Spinal cord (tissue), 10 donors: ENCODE measurements at places on chromosomes 7 and 10. TPM values are rescaled to one million over a fixed set of nuclear protein-coding genes. Genes with fewer than 3 reads are reported as not detected.

Gene MYH16
- not detected for total RNA-seq

Gene ITPRID1
- not detected for total RNA-seq

DNA sequence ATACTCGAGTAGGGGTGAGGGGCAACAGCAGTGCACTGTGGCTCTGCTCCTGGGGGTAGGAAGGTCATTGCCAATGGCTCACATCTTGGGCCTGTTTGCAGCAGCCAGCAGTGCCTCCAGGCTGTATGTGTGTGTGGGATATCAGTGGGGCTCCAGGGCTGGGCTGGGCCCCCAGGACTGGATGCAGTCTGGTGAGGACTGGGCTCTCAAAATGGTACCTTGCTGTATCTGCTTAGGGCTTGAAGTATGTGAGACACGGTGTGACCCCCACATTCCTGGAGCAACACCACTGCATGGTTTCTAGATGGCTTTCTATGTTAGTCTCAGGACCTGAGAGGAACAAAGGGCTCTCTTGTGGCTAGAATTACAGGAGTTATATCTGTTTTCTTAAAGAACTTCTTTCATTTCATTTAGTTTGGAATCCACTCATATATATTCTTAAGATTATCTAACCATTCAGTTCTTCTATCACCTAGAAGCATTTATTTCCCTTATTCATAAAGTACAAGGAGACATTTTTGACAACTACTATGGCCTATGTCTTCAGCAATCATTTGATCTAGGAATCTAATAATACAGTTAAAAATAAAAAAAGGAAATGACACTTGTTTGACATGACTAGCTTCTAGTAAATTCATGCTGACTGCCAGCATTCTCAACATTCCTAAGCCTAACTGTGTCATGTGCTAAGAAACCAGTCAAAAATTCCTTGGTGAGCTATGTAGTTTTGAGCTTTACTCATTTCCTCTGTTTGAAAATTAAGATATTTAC, 443.2 kb upstream of the SEMA3A start:
- peak; percentile 26 for DNase-seq

- DNase-seq, result no peak
Observed at GRCh38 chr10:79140085-79140793, 71.5 kb downstream of the ZMIZ1 start.

- DNase-seq, result no peak
Observed at GRCh38 chr7:47273974-47274766, 307.7 kb downstream of the TNS3 start.

DNA sequence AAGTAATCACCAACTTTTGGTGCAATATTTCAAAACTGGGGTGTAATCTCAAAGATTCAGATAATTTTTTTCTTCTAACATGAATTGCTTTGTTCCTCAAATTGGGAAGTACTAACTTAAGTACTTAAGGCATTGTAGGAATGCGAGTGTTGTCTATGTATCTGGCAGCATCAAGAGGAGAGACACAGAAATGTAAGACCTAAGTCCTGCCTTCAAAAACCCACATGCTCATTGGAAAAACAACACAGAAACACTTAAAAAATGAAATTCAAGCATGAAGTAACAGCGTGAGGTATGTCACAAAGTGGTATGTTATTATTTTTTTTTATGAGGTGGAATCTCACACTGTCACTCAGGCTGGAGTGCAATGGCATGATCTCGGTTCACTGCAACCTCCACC, 288.5 kb downstream of the ZEB1 start:
- DNase-seq, result no peak

DNA sequence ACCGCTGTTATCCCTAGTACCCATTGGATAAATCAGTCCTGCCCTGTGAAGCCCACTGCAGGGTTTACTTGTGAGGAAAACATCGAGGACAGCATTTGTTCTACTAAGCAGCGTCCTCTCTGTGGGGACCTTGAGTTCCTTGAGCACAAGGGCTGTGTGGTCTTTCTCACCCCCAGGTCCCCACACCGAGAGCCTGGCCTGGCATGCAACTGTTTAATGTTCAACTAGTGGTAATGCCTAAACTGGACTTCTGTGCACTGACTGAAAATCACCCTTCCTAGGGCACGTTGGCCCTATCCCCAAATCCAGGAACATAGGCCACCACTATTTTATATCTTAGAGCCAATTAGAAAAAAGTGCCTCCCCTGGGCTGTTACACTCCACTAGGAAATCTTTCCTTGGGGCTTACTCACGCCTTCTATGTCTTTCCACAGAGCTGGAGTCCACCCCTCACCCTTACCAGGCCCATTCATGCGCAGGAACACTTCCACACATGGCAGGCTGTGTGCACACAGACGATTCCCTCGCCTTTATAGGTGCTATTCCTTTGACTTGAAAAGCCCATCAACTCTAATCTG, 1.7 kb upstream of the TMEM213 start:
- DNase-seq, result no peak

DNA sequence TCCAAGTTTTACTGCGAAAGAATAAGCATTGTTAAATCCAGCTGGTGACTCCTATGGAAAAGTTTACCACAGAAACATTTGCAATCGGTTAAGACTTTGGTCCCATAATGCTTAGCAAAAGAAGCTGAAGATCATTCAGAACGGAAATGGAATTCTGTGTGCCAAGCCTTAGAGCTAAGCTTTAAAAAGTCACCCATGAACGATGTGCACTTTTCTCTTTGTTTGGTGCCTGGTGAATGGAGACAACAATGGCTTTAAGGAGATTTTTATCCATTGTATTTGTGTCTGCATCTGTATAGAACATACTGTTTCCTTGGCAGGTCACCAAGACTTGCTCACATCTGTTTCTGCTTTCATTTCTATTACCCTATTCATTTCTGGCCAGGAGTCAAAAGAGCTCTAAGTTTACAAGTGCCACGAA, 26.3 kb upstream of the COL1A2 start:
- DNase-seq, result peak; percentile 74

- DNase-seq, result no peak
Observed at GRCh38 chr7:50480797-50481196, 30.6 kb upstream of the FIGNL1 start.

- peak; percentile 66 for DNase-seq
Observed at GRCh38 chr10:127117125-127117524, 79.3 kb downstream of the INSYN2A start.

DNA sequence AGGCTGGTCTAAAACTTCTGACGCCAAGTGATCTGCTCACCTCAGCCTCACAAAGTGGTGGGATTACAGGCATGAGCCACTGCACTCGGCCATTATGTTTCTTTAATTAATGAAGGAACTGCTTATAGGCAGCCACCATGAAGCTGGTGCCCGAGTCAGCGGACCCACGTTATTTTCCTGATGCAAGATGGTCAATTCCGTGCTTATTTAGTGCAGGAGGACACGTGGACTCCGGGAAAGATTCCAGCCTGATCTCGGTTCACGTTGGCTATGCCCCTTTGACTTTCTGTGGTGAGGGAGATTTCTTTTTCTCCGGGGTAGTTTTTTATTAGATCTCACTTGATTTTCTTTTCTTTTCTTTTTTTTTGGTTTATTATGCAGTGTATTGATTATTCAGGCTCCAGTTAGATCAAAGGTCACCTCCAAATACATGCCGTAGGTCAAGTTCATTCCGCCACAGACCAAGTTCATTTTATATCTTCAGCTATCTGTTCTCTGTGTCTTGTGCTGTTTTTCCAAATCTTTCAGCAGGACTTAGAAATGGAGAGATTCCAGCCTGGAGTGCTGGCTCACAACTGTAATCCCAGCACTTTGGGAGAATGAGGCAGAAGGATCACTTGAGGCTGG, 8.3 kb downstream of the CAMK1D start:
- DNase-seq, result no peak

GRCh38 chr7:76403780-76404494, 5.6 kb downstream of the SSC4D start:
- no peak for DNase-seq

- no peak for DNase-seq
Observed at GRCh38 chr7:4714767-4715409, 32.8 kb downstream of the FOXK1 start.
